Right forelimb (tissue), 1 donor: ENCODE measurements at places on chromosomes 3 and 15.

DNA sequence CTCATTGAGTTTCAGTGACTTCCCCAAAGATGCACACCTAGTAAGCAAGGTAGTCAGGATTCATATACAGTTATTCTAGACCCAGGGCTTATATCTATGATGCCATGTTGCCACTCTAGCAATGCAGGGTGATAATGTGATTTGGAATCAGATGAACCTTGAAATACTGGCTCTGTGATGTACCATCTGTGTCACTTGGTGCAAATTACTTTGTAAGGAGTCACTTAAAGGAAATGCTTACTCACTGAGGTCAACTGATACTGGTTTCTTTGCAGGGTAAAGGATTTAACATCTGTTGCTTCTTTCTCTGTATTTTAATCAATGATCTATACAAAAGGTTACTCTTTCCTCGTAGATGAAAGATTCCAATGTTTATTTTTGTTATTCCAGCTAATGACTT, 10.8 kb downstream of the ASB14 start:
- no peak for DNase-seq

GRCh38 chr3:171261487-171261886, 198.7 kb downstream of the TNIK start:
- no peak for DNase-seq

DNA sequence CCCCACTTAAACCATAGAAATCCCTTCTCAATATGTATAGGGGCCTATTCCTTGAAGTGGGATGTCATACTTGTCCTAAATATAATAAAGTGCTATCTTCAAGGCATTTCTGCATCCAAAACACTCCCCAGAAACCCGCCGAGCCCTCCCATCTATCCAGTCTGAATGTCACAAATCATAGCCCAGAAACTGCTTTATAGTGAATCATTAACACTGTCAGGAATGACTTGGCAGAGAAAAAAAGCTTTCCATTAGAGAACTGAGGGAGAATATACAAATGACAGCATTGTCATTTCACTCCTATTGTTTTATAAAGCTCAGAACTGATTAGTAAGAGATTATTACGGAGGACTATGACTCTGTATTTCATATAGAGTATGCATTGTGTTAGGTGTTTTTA, 48.4 kb upstream of the MEIS2 start:
- DNase-seq: no peak

GRCh38 chr3:71131375-71132314, 451.9 kb downstream of the FOXP1 start:
- DNase-seq: no peak

DNA sequence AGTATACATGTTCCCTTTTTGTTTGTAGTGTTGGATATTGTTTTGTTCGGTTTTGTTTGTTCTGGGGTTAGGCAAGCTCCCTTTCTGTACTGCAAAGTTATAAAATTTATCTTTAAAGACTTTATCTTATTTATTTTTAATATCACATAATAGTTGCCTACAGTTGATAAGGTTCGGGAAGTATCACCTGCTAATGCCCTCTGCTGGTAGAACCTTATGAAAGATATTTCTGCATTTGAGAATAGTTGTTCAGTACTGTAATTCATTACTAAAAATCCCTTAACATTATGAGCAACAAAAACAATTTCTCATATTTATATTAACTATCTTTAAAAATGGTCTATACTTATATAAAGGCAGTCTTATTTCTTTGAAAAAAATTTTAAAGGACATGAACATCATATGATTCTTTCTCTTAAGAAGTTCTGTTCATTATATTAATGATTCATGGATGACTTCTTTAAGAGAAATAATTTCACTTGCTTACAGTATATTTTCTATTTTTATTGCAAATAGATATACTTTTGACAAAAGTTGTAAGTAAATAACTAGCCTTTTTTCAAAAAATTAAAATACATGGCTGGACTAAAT, 1126.8 kb downstream of the SI start:
- DNase-seq: no peak

- no peak for DNase-seq
Observed at GRCh38 chr3:136434429-136434828, 184.3 kb downstream of the PCCB start.

DNA sequence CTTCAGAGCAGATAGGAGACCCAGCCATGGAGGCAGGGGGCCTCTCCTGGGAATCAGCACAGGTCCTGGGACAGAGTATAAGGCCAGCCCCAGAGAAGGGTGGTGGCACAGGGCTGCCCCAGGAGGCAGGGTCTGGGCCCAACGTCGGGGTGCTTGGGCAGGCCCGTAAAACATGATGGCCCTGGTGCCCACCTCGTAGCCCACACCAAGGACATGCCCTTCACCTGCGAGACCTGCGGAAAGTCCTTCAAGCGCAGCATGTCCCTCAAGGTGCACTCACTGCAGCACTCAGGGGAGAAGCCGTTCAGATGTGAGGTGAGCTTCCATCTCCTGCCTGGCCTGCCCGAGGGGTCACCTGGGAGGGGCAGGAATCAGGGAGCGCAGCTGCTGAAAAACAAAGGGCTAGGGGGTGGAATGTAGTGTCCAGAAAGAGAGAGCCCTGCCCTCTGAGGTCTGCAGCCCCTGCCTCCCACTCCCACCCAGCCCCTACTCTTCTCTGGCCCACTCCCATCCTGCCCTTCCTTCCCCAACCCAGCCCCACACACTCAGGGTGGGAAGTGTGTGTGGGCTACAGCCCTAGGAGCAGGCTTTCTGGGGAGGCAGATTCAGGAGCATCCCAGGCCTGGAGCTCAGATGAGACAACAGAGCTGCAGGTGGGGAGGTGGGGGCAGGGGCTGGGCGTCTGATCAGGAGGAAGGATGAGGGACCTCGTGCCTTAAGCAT, 9.5 kb downstream of the ZBTB47 start:
- DNase-seq: no peak

DNA sequence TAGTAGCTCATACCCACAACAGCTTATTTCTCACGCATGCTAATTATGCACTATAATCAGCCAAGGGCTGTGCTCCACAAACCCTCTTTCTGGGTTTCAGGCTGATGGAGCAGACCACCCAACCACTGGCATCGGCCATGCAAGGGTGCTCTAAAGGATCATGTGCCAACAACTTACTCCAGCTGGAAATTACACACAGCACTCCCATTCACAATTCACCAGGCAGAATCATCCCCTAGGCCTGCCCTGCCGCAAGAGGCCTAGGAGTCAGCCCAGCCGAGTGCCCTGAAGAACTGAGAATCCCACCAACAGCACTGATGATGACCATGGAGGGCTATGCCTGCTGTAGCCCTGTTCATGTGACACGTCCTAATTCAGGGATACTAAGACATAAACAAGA, 216.2 kb upstream of the CHRNA7 start:
- DNase-seq: no peak

- DNase-seq: no peak
Observed at GRCh38 chr15:40931300-40932142, 2.4 kb downstream of the DLL4 start.

- DNase-seq: no peak
Observed at GRCh38 chr15:90241343-90242192, 7.6 kb downstream of the GDPGP1 start.

- no peak for DNase-seq
Observed at GRCh38 chr3:138718849-138719248, 110.3 kb downstream of the FAIM start.

DNA sequence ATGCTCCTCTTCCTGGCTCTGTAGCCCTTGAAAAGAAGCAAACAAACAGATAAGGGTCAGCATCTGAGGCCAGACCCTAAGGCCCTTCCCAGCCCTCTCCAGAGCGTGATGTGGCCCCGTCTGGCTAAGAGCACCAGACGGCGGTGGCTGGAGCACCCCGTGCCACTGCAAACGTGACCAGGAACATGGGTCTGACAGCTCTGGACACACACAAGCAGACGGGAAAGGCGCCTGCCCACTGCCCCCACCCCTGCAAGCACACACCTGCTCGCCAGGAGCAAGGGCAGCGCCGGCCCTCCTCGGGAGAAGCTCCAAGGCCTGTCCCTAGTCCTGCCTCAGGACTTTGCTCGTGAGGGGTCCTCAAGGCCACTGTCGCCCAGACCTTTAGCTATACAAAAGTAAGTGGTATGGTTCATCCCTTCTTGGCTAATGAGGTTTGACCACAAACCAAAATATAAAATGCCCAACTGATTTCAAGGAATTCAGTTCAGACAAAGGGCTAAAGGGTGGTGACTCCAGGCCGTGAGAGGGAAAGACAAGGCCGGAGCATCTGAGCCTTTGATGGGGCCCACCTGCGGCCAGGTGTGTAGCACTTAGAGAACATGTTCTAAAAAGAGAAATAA, 90.4 kb downstream of the XXYLT1 start:
- DNase-seq: no peak

DNA sequence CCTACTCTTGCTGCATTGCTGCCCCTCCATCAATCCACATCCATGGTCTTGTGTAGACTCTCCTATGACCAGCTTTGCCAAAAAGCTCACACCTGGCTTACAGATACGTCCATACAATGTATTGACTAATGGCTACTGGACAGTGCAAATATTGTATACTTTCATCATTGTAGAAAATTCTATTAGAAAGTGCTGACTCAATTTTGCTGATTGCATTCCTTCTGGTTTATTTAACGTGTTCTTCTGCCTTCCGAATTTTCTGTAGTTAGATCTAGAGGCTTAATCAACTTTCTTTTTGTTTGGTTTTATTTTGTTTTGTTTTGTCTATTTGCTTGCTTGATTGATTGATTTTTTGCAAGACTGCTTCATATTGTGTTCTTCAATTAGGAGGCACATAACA, 29.8 kb upstream of the CNOT10 start:
- no peak for DNase-seq

- DNase-seq: no peak
Observed at GRCh38 chr15:48392356-48392755, 61.1 kb downstream of the DUT start.
